ENCODE measurements at places on chromosomes 3 and 15.

GRCh38 chr3:197482001-197482400, 73.8 kb downstream of the BDH1 start:
- DNase-seq: no peak

GRCh38 chr3:14606669-14607339, 44.8 kb upstream of the CCDC174 start:
- no peak for DNase-seq

DNA sequence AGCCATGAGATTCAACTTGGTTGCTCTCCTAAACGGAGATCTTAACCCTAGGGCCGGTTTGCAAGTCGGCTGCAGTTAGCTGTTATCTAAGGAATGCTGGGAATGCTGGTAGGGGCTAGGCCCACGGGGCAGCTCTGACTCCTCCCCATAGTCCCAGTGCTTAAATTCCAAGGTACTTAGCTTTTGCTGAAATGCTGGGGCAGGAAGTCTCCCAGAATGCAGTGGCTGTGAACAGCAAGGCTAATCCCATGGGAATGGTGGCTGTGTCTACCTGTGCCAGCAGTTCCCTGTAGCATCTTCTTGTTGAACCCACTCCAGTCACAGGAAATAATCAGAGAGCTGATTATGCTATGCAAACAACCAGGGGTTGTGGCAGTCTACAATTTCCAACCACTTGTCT, 102.5 kb upstream of the TJP1 start:
- DNase-seq: no peak

GRCh38 chr3:45665101-45665572, 24.1 kb upstream of the SACM1L start:
- DNase-seq: peak; percentile 24

GRCh38 chr3:14957925-14958324, 10.5 kb downstream of the NR2C2 start:
- no peak for DNase-seq

- no peak for DNase-seq
Observed at GRCh38 chr3:30141178-30141581, 465.2 kb upstream of the TGFBR2 start.

- DNase-seq: no peak
Observed at GRCh38 chr3:120357807-120358206, 8.7 kb upstream of the LRRC58 start.

- DNase-seq: no peak
Observed at GRCh38 chr15:85667491-85668424, 127.0 kb downstream of the KLHL25 start.
